ENCODE measurements at places on chromosomes 2 and 18.

- DNase-seq = no peak
These were observed 1.7 kb downstream of the RNU4ATAC start for GRCh38 chr2:121532347-121532766.

DNA sequence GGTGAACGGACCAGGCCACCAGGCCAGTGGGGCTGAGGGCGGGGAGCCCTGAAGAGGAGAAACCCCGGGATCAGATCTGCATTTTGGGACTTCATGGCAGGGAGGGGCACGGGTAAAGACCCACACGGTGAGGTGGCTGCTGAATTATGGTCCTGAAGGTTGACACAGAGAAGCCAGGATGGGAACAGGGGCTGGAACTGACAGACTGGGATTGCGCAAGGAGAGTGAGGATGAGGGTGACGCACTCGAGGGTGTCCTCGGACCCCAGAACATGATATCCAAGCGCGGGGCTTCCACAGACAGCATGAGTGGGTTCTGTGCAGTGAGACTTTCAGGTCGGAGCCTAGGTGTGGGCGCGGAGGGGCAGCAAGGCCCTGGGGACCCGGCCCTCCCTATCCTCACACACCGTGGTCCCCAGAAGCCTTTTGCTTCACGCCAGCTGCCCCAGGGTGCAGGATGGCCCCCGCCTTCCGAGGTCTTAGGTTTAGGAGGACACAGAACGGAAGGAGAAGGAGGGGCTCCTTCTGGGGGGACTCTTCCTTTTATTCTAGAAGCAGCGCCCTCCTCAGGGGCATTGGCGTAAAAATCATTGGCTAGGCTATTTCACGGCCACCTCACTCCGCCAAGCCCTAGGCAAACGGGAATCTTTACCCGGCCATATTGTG, 416.8 kb upstream of the HS6ST1 start:
- no peak for DNase-seq

DNA sequence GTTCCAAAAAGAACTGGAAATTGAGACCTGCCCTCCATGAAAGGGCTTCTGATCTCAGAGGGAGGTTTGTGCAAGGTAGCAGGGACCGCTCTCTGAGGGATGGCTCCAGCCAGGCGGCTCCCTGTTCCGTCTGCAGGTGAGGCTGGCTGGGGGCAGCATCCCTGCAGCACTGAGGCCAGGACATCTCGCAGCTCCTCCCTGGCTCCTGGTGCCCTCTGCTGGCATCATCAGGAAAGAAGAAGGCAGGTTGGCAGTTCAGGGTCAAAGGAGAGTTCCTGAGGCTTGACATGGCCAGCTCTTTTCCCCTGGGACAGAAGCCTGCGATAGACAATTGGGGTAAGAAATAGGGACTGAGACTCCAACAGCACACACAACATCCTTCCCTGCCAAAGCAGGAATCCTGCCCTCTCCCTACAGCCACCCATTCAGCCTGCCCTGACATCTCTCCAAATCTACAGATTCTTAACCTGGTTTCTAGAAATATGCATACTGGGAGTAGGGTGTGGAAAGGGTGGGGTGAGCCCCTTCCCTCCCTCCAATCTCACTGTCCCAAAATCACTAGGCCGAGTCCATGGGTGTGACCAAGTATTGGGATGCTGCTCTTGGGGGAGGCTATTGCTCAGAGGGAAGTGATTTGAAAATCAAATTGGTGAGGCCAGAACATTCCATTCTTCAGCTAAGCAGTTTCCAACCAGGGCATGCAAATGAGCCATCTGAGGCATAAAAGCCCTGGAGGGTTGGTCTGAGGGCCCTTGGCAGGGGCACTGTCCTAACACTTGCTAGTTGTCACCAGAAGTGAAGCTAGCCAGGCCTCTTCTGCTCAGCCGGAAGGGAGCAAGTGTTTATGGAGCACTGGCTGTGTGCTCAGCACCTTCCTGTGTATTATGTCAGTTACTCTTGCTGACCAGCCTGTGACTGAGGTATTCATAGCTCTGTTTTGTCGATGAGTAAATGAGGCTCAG, 185.4 kb downstream of the TFCP2L1 start:
- no peak for DNase-seq

DNA sequence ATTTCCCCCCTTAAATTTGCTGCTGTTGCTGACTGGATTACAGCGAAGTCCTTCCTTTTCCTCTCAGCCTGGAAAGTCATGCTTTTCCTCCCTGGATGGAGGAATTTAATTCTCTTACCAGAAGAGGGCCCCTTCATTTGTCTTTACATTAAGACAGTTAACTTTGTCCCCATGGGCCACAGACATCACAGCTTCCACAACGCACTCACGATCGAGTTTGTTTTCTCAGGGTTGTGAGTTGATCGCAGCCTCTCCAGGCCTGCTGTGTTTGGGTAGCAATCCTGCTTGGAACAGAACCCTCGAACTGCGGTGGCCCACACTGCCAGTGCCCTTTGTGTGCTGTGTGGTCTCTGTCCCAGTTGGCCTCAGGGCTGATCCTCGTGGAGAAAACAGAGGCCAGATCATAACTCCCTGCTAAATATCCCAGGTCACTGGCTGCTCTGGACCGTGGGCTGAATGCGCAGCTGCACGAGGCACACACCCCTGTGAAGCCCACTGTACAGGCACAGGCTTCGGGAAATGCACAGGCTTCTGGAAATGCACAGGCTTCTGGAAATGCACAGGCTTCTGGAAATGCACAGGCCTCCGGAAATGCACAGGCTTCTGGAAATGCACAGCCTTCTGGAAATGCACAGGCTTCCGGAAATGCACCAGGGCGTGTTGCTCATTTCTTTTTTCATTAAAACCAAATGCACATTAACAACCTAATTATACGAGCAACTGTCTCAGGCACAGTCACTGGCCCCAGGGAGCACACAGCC, 2.2 kb upstream of the PDIA6 start:
- DNase-seq = no peak

DNA sequence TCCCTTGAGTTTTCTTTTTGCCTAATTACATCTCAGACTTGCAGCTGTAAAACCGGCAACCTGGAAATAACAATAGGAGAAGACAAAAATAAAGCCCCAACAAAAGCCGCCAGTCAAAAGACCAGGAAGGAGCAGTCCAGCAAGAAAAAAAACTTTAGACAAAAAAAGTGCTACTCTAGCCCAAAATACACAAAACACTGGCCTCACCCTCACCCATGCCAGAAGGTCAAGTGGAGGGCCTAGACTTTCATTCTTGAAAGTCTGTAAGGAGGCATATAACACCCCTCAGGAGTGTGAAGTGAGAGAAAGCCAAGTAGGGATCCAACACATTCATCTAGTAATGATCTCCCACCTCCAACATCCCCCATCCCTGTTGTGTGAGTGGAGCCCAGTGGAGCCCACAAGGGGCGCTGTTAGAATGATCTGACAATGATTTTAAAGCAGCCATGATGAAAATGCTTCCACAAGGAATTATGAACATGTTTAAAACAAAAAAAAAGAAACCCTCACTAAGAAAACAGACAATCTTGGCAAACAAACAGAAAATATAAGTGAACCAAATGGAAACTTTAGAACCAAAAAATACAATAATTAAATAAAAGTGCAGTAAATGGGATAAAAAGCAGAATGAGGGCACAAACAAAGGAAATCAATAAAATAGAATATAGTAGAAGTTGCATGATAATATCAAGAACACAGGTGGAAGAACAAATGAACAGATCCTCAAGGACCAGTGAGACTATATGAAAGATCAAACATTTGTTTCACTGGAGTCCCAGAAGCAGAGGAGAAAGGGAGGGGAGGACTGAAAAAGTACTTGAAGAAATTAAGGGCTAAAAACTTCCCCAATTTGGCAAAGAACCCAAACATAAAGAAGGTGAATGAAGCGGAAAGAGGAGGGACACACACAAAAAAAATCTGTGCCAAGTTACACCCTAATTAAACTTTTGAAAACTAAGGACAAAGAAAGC, 23.9 kb downstream of the SESTD1 start:
- DNase-seq = no peak
